Naive thymus-derived CD4-positive, alpha-beta T cell (primary cell): ENCODE measurements at places on chromosomes 12 and 14. TPM values are rescaled to one million over a fixed set of nuclear protein-coding genes. Genes with fewer than 3 reads are reported as not detected.

GRCh38 chr14:32192712-32193373, 9.0 kb upstream of the RNU6-7 start:
- DNase-seq: no peak

GRCh38 chr12:114206525-114206924, 199.4 kb downstream of the TBX5 start:
- DNase-seq: no peak

- DNase-seq: peak; percentile 28
Measured at GRCh38 chr12:121060149-121061001, 21.3 kb upstream of the OASL start.

GRCh38 chr12:27332714-27333402, at the start of gene BMAL2:
Gene BMAL2 (plus strand): TSS chr12:27332836. CDS start chr12:27333073, 237 bp downstream.
- peak; percentile 19 for DNase-seq

DNA sequence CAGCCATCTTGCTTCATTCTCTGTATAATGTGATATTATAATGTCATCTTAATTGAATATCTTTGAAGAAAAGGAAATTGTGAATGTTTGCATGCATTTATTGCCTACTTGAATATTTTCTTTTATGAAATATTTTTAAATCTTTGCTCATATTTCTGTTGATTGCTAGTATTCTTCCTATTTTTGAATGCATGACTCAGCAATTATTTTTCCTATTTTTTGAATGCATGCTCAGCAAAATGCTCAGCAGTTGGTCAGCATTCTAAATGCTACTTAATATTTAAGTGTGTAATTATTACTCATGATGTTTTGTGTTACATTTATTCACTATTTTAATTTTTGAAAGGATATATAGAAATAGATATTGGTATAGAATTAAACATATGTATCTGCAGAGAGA, 378.3 kb downstream of the CCER1 start:
- DNase-seq: no peak

DNA sequence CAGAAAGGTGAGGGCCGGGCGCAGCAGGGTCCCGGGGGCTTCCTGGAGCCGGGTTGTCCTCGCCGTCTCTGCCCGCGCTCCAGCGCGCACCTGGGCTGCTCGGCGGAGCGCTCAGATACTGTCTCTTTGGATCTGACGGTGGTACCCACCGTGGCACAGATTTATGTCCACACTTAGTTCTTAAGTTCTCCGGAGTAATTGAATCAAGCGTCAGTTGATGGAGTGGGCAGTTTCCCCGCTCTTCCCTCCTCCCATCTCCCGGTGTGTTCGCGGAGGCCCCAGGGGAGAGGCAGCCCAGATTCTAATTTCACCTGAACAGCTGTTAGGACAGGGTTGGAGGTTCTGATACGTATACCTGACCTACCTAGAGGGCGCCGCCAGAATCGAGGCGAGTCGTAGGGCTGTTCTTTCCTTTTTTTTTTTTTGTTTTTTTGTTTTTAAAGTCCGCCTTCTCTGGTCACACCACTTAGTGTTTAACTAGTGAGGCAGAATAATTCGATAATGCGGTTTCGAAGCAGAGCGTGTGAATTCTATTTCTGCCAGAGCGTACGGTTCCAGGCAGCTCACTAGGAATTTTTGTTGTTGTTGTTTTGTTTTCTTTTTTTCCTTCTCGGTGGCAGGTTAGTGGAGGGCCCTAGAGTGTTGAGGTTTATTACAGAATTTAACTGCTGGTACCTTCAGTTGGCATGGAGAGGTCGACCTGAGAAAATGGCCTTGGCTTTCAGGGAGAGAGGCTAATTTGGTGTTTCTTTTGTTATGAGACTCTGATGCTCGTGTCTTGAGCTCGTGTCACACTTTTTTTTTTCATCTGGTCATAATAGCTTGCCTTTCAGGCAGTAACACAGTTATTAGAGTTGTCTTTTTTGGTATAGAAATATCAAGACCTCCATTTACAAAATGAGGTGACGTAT, 22.3 kb upstream of the GNS start:
- no peak for DNase-seq

DNA sequence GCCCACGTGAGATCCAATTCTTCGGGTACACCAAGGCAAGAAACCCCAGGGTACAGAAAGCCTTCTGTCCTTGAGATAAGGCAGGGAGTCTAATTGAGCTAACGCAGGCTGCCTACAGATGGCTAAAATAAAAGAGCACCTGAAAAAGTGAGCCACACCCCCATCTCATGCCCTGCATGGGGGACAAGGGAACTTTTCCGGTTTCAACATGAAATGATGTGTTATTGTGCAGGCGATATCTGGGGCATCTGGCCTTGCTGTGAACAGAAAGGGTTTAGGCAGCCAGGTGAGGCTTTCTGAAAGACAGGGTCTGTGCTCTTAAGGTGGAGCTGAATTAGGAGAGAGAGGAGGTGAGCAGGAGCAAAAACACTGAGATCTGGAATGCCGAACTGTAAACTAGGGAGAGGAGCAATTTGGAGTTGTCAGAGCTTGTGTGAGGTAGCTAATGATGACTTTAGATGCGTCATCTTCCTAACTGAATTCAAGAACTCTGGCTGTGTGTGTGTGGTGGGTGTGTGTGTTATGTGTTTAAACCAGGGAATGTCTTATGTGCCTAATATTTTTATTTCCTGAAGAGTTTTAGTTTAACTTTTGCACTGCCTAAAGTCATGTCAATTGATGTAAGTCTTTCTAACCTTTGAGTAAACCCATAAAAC, 20.1 kb upstream of the LDHB start:
- peak; percentile 49 for DNase-seq

DNA sequence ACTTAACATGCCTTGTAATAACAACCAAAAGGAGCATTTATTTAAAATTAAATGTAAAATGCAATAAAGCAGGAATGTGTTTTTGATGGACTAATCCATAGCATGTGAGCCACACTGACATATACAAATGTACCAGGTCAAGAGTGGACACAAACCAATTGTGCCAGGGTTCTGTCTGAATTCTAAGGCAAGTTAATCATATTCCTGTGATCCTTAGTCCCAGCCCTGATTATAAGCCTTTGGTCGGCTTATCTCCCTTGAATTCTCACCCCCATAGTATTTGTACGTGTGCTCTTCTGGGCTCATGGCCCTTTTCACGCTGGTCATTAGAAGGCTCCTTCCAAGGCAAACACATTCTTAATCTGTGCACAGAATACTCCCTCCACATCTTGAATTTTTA, 10.6 kb upstream of the SRSF5 start:
- DNase-seq: no peak

DNA sequence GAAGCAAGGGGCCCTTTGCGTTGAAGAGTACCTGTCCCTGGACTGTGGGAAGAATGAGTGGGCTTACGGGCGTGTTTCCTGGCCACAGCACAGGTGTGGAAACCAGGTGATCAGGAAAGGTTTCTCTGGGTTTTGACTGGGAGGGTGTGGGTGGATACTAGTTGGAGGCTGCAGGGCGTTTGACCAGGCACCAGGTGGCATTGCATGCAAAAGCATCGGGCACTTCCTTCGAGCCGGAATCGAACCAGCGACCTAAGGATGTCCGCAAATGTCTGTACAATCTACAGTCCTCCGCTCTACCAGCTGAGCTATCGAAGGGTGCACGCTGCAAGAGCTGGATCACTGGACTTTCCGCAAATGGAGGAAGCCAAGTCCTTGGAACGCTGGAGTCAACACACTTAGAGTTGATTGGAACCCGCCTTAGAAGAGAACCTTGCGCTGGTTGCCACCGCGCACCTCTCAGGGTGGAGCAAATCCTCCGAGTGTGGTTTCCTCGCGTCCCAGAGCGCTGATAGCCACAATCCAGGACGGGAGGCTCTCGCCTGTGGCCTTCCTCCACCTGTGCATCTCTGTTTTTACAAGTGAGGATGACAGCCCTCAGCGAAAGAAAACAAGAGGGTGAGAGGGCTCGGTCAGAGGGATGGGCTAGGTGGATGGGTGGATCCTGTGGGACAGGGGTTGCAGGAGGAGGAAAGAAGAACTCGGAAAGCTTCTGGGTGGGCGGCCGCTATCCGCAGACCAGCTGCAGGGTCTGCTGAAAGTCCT, 21.2 kb upstream of the RNASE4 start:
- peak; percentile 66 for DNase-seq

DNA sequence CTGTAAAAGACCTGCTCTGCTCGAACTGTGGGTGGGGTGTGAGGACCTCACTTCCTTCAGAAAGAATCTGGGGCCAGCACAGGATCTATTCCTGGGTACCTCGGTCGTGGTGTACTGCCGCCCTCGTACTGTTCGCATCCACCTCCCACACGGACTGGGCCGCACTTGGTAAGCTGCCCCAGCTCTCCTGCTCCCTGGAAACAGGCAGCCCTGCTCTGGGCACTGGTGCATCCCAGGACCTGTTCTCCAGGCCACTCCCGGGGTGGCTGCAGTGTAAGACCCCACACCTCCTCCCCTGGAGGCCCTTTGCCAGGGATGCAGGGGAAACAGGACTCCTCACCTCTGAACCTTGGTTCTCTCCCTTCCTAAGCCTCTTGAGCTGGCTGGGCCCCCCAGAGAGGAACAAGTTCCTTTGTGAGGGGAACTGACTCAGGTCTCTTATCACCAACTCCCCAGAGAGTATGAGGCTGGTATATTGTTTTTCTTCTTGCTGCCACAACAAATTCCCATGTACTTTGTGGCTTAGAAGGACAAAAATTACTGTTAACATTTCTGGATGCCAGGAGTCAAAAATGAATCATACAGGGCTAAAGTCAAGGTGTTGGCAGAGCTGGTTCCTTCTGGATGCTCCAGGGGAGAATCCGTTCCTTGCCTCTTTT, 276.5 kb downstream of the NUAK1 start:
- DNase-seq: no peak

DNA sequence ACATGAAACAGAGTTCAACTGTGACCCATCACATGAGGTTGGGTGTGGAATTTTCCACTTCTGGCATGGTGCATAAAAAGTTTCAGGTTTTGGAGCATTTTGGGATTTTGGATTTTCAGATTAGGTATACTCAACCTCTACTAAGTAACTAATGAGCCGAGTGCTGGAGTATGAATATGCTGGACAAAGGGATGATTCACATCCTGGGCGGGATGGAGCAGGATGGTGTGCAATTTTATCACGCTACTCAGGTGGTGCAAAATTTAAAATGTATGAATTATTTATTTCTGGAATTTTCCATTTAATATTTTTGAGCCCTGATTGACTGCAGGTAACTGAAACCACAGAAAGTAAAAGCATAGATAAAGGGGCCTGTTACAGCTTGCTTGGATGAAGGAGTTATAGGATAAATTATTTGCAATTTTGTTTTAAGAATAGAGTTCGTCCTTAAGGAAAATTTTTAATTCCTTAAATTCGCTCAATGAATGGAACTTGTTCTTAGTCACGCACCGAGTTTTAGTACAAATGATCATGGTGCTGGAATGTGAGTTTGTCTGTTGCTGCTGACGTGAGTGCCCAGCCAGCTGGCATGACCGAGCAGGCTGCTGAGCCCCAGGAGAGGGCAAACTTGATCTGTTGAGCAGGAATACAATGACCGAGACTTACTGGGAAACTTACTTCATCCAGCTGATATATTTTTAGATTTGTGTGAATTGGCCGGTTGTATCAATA, 176.3 kb downstream of the ESR2 start:
- DNase-seq: no peak

KRT72 gene
- total RNA-seq: 104 TPM

APPL2 gene
- total RNA-seq: 68.9 TPM

RIMKLB gene
- total RNA-seq: 18.2 TPM

CALM1 gene
- total RNA-seq: 634 and 636 TPM in 2 replicates
